ENCODE measurements at places on chromosomes 7 and 10.

- no peak for DNase-seq
These were observed 37.7 kb upstream of the ITGB1 start for GRCh38 chr10:32995751-32996150.

DNA sequence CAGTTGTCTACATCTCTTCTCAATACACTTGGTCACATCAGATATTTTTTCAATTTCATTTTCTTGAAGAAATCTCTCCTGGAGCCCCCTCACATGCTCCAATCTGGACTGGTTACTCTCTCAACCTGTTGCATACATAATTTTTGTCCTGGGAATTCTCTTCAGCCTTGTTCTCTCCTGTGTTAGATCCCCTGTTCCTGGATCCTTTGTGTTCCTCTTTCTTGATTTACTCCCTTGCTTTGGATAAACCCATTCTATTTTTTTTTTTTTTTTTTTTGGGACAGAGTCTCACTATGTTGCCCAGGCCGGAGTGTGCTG is 45.6 kb downstream of the SCD start:
- DNase-seq, result no peak

DNA sequence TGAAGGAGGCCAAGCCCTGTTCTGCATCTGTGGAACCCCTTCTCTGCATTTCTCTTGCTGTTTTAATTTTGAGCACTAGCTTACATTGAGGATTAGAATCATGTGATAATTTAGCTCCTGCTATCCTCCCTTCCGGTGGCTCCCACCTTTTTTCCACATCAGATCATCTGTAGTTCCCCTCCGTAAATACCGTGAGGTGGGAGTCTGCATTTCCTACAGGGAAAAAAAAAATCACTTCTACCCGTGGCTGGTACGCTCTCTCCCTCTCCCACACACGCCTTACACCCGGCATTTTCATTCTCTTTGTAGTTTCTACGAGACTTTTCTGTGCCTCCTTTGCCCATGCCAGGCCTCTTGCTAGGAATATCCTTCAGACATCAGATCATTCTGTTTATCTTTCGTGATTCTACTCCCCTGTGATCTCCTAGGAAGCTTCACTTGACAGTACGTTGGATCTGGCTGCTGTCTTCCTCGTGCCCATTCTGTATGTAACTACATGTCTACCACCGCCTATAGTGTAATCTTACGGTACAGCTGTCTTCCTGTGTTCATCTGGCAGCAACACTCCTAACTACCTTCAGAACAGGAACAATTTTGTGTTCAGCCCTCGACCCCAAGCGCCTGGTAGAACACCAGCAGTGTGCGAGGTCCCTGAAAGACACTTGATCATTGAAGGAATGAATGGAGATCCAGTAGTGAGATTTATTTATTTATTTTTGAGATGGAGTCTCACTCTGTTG is 41.7 kb upstream of the OCM start:
- DNase-seq, result no peak

GRCh38 chr10:71383972-71384687 is 12.6 kb upstream of the CDH23 start:
- DNase-seq, result peak; percentile 83

GRCh38 chr7:80445351-80445750 is 66.5 kb downstream of the GNAT3 start:
- no peak for DNase-seq

DNA sequence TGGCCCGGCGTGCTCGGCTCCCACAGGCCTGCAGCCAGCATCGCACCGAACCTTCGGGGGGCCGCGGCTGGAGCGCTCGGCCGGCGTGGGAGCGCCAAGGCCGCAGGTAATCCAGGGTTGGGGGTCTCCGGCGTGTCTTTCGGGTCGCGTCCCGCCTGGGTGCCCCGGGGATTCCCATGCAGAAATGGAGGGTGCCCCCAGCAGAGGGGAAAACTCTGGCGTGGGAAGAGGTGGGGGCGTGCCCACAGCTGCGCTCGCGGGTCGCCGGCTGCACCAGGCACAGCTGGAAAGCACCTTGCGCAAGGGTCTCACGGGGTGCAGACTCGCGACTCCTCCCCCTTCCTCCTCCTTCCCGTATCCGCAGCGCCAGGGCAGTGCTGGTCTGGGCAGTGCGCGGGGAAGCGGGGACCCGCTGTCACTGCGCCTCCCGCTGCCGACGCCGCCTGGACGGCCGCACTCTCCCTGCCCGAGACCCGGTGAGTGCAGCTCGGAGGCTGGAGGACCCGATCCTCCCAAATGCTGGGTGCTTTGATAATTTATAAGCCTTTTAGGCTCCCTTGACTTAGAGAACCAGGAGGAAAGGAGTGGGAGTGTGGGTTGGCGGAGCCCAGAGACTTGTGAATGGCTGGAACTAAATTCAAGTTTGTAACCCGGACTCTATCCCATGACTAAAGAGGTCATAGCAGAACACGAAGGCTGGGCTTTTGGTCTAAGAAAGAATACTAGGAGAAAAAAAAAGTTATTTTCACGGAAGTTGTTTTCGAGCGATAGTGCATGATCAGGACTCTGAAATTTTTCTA is 489 bp downstream of the MAP3K8 start:
- DNase-seq, result peak; percentile 79

DNA sequence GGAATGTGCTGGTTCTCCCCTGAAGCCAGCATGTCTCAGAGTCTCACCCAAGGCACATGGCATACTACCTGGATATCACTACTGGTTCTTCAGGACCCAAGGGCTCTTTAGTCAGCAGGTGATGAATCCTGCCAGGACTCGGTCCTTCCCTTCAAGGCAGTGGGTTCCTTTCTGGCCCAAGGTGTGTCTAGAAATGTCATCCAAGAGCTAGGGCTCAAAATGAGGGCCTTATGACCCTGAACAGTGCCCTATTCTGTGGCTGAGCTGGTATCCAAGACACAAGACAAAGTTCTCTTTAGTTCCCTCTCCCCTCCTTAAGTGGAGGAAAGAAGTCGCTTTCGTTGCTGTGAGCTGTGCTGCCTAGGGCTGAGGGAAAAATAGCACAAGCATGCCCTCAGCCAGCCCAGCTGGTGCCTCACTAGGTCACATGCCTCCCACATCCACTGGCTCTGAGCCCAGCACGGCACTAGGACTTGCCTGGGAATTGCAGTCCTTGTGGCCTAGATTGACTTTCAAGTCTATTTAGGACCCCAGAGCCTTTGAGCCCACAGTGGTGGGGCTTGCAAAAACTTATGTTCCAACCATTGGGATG is 106.0 kb downstream of the BMS1 start:
- no peak for DNase-seq

DNA sequence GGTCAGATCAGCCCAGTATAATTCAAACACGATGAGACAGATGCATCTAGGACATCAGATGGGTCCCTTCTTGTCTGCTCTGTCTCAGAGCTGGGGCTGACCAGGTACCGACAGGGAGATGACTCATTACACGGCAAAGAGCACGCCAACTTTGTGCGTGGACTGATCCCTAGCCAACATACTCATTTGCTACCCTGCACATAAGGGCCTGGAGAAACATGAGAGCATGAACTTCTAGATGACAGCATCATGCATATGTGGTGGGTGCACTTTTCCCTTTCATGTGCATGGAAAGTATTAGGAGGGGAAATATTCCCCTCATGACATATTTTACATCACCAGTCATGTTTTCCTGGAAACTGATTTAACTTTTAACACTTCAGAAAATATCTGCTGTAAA is 35.1 kb upstream of the NPVF start:
- DNase-seq, result no peak

DNA sequence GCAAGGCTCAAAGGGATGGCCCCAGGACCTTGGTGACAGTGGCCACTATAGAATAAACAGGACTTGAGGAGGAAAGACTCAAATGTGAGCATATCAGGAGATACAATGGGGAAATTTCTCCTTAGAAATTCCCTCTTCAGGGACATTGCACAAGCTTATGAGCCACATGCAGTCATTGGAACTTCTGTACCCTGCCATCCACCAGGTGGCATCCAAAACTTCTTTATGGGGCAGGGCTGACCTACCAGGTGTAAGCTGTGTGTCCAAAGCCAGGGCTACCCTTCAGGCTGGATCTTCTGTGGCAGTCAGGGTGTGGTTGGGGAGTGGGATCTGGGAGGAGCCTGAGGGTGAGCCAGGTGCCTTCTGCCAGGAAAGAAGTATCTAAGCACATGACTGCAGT is 36.6 kb upstream of the LRRC18 start:
- peak; percentile 27 for DNase-seq

- DNase-seq, result no peak
These were observed 72.0 kb upstream of the KAT6B start for GRCh38 chr10:74754381-74754821.

GRCh38 chr10:49187950-49188761 is at the start of gene TMEM273:
TSS of gene TMEM273 (minus strand) at chr10:49188391. CDS start at chr10:49188336, 55 bp downstream.
- peak; percentile 65 for DNase-seq

DNA sequence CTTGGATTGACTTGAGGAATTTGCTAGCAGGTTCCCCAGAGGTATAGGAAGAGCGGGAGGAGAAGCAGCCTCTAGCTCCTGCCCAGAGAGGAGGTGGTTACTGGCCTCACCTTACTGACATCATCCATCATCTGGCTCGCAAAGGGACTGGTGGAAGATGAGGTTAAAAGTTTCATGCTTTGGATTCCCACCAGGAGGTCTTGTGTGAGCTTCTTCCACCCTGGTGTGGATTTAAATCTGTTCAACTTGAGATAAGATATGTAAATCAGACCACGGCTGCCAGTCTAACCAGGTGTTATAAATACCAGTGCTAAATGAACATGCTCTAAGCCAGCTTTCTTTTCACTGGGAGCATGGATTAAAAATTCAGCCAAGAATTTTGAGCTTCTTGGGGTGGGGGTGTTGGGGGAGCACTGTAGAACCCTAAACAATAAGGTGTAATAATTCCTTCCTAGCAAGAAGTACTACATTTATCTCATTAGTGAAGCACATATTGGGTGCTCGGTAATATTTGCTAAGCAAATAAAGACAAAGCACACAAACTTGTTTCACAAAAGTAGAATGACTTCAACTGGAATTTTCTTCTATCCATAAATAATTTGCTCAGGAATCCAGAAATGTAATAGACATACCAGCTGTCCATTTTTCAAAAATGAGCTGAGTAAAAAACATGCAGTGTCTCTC is 7.8 kb downstream of the PROSER2 start:
- DNase-seq, result no peak

- no peak for DNase-seq
These were observed 134.5 kb downstream of the C10orf105 start for GRCh38 chr10:71584902-71585563.

DNA sequence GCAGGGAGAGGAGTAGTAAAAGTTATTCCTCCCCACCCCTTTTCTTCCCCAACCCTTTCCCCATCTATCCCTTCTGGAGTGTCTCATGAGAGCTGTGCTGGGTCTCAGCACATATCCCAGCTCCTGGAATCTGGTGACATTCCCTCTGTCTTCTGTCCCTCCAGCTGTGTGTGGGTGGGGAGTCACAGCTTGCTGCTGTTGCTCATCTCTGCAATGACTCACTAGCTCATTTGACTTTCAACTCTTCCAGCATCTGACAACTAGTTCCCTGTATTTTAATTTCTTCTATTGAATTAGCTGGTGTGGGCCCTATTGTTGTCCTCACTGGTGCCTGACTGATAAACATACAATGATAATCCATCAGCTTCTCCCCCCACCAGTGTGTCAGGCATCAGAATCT is 198.9 kb upstream of the AUTS2 start:
- DNase-seq, result peak; percentile 22

DNA sequence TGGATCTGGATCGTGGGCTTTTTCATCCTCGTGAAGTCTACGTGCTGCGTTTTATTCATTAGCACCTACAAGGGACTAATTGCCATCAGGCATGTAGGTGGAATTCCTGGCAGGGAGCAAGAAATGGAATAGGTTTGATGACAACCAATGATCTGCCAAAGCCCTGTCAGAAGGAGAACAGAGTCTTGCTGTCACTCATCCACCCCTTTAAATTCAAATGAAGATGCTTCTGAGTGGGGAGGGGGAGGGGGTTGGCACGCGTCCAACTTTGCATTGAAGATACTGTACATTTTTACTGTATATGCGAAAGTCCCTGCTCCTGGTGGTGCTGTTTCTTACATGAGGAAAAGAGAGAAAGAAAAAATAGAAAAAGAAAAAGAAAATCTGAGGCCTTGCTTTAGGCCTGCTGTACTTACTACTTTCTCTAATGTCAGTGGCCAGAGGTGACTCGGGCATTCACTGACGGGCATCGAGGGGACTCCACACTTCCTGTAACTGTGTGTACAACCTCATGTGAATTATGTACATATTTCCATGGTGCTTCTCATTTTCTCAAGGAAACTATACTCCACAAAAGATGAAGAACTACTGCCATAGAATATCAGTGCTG is 569.1 kb downstream of the INHBA start:
- no peak for DNase-seq

GRCh38 chr7:19030281-19030680 is 87.2 kb downstream of the TWIST1 start:
- DNase-seq, result no peak

GRCh38 chr10:33734393-33735155 is 400.1 kb upstream of the NRP1 start:
- DNase-seq, result no peak

GRCh38 chr7:108486291-108486966 is 30.2 kb upstream of the NRCAM start:
- no peak for DNase-seq

- DNase-seq, result no peak
These were observed 81.6 kb upstream of the ETV1 start for GRCh38 chr7:14071045-14071444.

DNA sequence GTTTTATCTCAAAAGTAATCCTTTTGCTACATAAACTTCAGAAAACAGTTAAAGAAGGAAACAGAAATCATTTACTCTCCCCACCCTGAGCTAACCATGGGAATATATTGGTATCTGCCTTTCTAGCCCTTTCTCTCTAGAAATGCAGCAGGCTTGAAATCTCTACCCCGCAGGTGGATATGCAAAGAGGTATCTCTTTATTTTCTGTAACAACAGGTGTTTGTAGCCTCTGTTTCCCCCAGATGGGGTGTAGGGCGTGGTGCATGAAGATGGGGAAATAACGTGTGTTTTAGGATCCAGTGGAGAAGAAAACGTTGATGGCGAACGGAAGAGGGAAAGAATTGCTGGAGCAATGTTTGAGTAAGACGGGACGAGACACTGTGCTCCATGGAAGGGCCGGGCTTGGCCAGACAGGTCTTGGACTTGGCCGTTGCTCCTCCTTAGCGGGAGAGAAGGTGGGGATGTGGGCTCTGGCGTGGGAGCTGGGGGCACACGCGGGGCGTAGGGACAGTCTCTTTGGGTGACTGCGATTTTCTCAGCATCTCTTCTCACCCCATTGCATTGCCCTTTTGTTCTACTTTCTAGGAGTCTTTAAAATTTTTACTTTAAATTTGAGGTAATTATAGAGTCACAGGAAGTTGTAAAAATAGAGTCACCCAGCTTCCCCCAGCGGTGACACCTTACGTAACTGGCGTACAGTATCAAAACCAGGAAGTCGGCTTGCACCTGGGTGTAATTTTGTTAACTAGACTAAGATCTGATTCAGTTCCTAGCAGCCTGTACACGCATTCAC is 82.9 kb downstream of the ELFN1 start:
- DNase-seq, result no peak

DNA sequence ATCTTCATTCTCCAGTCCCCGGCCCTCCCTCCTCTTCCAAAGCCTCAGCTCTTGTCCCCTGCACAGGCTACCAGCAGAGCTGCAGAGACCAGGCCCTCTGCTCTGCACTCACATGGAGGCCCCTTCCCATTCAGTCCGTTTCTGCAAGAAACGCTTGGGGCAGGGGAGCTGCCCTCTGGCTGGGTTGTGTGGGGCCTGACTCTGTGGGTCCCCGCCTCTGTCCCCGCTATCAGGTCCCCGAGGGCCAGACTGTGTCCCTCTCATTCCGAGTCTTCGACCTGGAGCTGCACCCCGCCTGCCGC is 1.5 kb downstream of the PCOLCE start:
- peak; percentile 75 for DNase-seq

All from neural progenitor cell (in vitro differentiated cells).